ENCODE measurements at places on chromosomes 1 and 21.

DNA sequence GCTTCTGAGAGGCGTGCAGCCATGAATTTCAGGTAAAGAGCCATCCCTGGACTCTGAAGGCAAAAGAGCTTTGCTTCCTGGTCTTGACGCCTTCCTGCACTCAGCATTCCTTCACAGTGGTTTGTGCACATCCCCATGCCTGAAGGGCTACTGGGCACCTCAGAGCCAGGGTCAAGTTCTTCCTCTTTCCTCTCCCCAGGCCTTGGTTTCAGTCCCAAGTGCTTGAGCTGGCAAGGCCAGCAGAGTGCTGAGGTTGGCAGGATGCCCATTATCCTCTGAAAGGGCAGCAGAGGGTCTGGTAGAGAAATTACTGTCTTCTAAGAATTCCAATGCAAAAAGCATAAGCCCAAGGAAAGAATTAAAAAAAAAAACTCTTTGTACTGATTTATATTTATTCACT lies 1064.9 kb downstream of the TTLL7 start:
- no peak for DNase-seq

GRCh38 chr1:159991513-159991912 lies 37.5 kb upstream of the SLAMF9 start:
- no peak for DNase-seq

- DNase-seq, result no peak
Measured at GRCh38 chr1:161987303-161987702, 36.4 kb downstream of the OLFML2B start.

- no peak for DNase-seq
Measured at GRCh38 chr1:41713141-41713540, 205.6 kb downstream of the HIVEP3 start.

GRCh38 chr1:7634546-7635240 lies 136.4 kb upstream of the VAMP3 start:
- no peak for DNase-seq
